ENCODE measurements at places on chromosomes 13 and 19.

- DNase-seq: peak; percentile 77
These were observed 8.9 kb upstream of the CCDC9 start for GRCh38 chr19:47247308-47247990.

GRCh38 chr13:51689663-51689996 lies 105.4 kb downstream of the WDFY2 start:
- no peak for DNase-seq

DNA sequence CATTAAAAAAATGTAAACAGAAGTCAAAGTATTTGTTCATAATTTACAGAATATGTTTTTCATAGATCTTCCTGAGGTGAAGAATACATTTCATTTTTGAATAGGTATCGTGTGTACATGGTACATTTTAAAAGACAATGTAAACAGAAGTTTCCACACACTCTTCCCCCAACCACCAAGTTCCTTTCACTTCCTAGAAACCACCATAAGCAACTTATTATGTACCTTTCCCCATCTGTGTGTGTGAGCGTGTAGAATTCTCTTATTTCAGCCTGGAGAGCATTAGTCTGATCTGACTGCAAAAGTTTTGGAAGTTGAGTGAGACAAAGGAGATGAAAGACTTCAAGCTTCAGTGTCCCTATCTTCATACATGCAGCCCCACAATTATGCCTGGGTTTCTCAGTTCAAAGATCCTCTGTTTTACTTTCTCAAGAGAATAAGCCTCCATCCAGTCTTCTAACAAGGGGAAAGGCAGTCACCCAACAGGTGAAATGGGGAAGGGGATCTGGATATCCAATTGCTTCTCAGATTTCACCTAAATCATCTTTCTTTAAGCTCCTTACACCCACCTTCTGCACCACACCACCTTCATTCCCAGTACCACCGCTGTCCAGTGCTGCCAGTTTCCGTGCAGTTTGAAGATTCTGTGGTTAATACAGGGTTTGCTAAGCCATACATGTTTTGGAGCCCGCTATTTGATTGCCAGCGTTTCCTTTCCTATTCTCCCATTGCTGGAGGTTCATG lies 2.1 kb downstream of the TEX30 start:
- DNase-seq: no peak

DNA sequence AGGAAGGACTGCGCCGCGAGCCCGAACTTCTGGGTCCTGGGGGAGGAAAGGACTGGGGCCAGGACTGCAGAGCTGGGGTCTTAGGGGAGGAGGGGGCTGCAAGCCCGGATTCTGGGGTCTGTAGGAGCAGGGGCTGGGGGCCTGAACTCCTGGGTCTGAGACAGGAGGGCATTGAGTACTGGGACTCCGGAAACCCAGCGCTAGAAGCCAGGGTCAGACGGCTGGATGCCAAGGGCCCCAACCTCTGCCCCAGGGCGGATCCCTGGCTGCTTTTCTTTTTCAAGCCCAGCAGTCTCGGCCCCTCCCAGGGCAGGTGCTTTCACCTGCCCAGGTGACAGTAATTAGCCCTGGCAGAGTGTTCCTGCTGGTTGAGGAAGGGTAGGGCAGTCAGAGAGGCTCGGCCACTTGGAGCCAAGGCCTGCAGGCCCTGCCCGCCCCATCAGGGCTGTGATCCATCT lies 2.3 kb downstream of the MYH14 start:
- no peak for DNase-seq

DNA sequence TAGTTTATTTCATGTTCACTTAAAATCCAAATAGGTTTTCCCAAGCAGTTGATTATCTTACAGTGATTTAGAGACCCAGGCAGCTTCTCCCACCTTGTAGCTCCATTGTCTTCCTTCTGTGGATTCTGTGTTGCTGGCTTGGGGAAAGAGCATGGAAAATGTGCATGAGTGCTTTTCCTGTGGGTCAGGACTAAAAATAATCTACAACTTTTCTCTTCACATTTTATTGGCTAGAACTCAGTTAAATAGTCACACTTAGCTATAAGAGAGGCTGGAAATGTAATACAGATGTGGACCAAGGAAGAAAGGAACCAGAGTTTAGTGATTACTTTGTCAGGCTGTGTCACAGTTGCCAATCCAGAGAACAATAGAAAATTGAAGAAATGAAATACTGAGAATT lies 198.8 kb downstream of the NBEA start:
- DNase-seq: no peak

- DNase-seq: no peak
These were observed 14.5 kb downstream of the FCGBP start for GRCh38 chr19:39919976-39920375.

DNA sequence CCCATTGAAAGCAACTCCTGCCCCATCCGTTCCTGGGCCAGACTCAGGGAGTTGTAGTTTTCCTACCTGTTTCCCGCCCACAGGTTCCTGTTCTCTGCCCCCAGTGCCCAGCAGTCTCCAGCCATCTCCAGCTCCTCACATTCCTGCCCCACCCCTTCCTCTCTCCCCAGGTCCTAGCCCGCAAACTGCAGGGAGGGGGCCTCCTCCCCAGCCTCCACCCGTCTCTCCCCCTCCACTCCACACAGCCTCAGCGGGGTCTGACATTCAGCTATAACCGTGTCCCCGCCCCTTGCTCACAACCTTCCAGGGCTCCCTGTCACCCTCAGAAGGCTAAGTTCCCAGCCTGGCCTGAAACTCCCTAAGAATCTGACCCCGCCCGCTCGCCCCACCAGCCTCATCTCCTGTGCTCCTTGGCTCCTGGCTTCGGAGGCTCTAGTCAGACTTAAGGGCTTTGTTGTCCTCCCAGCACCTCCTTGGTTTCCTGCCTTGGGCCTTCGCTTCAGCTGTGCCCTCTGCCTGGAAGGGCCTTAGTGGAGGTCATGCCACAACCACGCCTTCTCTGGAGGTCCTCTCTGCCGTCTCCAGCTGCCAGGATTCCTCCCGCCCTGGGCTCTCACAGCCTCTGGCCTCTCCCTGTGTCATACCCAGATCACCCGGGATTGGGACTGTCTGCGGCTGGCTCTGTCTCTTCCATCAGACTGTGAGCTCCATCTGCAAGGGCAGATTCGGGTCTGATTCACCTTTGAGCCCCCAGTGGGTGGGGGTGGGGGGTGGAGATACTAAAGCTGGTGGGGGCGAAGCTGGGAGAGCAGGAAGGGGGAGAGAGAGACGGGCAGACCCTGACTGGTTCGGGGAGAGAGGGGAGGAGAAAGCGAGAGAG lies 5.1 kb upstream of the SPACA6 start:
- DNase-seq: peak; percentile 86

DNA sequence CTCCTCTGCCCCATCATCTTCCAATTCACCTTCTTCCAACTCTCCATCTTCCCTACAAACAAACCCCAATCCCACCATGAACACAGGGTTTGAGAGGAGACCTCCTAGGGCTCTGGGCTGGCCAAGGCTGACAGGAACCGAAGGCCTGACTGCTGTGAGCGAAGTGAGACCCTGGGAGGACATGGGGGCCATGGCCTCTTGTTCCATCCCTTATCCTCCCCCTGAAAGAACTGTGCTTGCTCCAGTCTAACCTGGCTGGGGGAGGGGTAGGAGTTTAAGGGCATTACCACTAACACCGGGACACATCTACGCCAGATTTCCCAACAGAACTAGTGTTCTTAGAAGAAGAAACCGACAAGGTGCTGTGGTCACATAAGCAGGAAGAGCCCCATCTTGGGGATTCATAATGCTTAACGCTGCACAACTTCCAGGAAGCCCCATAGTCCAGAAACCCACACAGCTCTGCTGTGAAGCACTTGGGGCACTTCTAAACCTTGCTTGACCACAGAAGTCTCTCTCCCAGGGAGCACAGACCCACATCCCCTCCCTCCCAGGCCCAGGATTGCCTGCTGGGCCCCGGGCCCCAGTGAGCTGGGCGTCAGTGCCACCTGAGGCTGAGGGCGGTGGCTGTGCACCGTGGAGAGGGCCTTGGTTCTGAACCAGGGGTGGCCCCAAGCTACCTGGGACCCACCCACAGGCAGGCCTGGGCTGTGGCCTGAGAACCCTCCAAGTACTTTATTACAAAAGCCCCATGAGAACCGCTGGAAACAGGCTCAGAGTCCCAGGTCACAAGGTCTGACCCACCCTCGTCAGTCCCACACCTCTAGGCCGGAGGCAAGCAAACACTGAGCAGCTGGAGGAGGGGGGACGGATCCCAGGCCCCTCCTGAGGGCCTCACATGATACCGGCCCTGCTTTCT lies 18.8 kb downstream of the ZC3H4 start:
- no peak for DNase-seq

- no peak for DNase-seq
These were observed 15.8 kb upstream of the SHISA2 start for GRCh38 chr13:26067601-26068000.

- no peak for DNase-seq
These were observed 9.0 kb upstream of the ZNF460 start for GRCh38 chr19:57271280-57271679.

GRCh38 chr13:44629465-44630183 lies 53.5 kb upstream of the TSC22D1 start:
- no peak for DNase-seq

GRCh38 chr13:86992251-86992650 lies 678.9 kb upstream of the SLITRK5 start:
- no peak for DNase-seq
